PC-9 (cell line): ENCODE measurements at places on chromosomes 16 and 17.

DNA sequence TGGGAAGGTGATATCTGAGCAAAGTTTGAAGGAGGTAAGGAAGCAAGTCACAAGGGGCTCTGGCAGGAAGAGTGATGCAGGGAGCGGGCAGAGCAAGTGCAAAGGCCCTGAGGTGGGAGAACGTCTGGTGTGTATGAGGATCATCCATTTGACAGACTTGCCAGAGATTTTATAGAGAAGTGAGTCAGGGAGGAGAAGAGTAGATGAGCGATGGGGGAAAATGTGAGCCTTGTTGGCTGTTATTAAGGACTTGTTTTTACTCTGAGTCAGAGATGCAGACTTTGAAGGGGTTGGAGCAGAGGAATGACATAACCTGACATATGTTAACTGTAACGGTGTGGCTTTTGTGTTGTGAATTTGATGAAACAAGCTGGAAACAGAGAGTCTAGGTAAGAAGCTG, 3.5 kb upstream of the CLEC10A start:
- DNase-seq: no peak
- no peaks in the 10 kb centered on the region for H3K36me3 ChIP-seq
- peaks cover 54% of the 10 kb centered on the region for H3K27me3 ChIP-seq
- H3K4me1 ChIP-seq: no peaks in the 10 kb centered on the region
- no peak overlapping the region for H3K27ac ChIP-seq
- no peak overlapping the region for H3K4me3 ChIP-seq

DNA sequence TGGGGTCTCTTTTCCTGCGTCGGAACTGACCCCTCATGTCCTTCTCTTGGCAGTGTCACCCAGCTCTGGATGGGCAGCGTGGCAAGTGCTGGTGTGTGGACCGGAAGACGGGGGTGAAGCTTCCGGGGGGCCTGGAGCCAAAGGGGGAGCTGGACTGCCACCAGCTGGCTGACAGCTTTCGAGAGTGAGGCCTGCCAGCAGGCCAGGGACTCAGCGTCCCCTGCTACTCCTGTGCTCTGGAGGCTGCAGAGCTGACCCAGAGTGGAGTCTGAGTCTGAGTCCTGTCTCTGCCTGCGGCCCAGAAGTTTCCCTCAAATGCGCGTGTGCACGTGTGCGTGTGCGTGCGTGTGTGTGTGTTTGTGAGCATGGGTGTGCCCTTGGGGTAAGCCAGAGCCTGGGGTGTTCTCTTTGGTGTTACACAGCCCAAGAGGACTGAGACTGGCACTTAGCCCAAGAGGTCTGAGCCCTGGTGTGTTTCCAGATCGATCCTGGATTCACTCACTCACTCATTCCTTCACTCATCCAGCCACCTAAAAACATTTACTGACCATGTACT, 13.2 kb downstream of the IGFBP4 start:
- H3K27ac ChIP-seq: no peak overlapping the region
- peaks cover 34% of the 10 kb centered on the region for H3K4me1 ChIP-seq
- no peak overlapping the region for H3K4me3 ChIP-seq
- H3K27me3 ChIP-seq: no peaks in the 10 kb centered on the region
- DNase-seq: no peak
- no peaks in the 10 kb centered on the region for H3K36me3 ChIP-seq

DNA sequence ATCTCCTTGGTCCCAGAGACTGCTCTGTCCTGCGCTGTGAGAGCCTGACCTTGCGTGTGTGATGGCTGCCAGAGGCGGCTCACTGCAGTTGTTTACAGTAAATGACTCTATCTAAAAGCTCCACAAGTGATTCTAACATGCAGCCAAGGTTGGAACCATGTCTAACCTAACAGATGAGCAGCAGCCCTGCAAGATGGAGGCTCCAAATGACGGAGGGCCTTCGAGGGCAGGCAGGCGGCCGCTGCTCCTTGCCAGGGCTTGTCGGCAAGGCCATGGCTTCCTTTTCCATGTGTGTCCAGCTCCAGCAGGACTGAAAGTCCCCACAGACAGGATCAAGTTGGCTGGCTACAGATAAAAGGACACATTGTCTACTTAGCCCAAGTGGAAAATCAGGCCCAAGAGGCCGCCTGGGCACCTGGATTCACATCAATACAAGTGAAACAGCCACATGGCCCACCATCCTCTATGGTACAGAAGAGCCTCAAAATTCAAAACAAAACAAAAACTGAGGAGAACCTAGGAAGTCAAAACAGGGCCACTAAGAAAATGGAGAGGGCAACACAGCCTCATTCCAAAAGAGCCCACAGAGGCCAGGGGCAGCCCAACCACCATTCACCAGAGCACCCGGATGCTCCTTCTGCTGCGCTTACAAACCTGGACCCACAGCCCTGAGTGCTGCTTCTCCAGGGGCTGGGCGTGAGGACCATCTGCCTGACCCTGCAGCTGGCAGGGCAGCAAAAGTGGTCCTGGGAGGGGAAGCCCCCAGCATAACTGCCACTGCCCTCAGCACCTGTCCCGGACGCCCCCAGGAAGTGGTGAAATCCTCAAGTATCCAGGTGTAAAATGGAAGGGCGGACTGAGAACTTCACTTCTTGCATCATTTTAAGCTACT, 65.0 kb downstream of the AMFR start:
- H3K27ac ChIP-seq: no peak overlapping the region
- peaks cover 23% of the 10 kb centered on the region for H3K4me1 ChIP-seq

- H3K4me3 ChIP-seq: peak overlapping the region; percentile 48
- H3K36me3 ChIP-seq: no peaks in the 10 kb centered on the region
- DNase-seq: peak; percentile 64
- no peaks in the 10 kb centered on the region for H3K27me3 ChIP-seq
- peaks cover 62% of the 10 kb centered on the region for H3K4me1 ChIP-seq
- peak overlapping the region; percentile 88 for H3K27ac ChIP-seq
Measured at GRCh38 chr17:47956791-47957590, 692 bp downstream of the PRR15L start.

GRCh38 chr16:84299734-84300440, 5.2 kb downstream of the WFDC1 start:
- DNase-seq: no peak
- peaks cover 27% of the 10 kb centered on the region for H3K27me3 ChIP-seq
- H3K4me3 ChIP-seq: no peak overlapping the region
- H3K36me3 ChIP-seq: no peaks in the 10 kb centered on the region
- no peaks in the 10 kb centered on the region for H3K4me1 ChIP-seq

GRCh38 chr16:54067322-54068065, 219.1 kb downstream of the IRX3 start:
- no peak overlapping the region for H3K4me3 ChIP-seq
- H3K36me3 ChIP-seq: no peaks in the 10 kb centered on the region
- no peaks in the 10 kb centered on the region for H3K27me3 ChIP-seq
- no peak overlapping the region for H3K27ac ChIP-seq
- H3K4me1 ChIP-seq: peaks cover 10% of the 10 kb centered on the region
